A549 (cell line): ENCODE measurements at places on chromosomes 7 and 10.

DNA sequence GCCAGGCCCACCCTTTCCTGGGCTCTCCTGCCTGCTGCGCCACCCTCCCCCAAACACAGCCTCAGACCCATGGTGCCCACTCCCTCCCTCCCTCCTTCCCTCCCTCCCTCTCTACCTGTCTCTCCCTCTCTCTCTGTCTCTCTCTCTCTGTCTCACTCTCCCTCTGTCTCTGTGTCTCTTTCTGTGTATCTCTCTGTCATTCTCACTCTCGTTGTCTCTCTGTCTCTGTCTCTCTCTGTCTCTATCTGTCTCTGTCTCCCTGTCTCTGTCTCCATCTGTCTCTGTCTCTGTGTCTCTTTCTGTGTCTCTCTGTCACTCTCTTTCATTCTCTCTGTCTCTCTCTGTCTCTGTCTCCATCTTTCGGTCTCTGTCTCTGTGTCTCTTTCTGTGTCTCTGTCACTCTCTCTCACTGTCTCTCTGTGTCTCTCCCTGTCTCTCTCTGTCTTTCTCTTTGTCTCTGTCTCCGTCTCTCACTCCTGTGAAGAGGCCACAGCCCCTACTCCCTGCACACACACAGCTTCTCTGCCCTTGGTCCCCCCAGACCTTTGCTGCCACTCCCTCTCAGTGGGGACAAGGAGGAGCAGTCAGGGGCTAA lies 51.5 kb downstream of the CALML3 start:
- no peak for DNase-seq

- no peak for DNase-seq
Measured at GRCh38 chr10:6230315-6230714, 27.6 kb downstream of the PFKFB3 start.

DNA sequence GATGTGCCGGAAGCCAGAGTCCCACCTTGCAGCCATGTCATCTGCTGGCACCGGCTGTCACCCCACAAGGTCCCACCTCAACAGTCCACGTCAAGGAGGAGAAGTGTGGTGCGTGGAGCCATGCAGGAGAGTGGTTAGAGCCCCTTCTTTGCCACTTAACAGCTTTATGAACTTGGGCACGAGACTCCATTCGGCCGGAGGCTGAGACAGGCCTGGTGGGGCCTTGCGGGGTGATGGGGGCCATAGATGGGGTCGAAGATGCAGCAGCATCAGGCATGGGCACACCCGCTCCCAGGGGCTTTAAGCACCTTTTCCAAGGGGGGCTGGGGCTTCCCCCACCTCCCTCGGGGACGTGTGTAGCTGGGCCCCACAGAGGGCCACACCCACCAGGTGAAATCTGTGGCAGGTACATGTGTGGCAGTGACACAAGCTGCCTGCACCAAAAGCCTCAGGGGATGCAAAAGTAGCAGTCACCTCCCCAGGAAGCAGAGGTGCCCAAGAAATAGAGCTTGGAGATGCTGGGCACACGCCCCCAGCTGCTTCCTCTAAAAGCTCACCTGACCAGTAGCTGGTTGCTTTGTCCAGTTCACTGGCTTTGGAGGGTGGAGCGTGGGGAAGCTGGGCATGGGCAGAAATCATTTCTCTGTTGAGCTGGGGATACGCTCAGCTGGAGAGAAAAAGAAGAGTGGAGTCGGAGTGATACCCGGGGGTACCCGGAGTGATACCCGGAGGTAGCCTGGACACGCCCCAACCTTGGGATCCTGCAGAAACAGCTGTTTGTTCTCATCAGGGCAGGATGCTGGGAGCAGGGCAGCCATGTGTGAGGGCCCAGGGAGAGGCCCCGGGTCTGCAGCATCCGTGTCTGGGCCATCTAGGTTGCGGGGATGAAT lies 199.8 kb downstream of the EBF3 start:
- no peak for DNase-seq

GRCh38 chr7:135620980-135621850 lies 41.1 kb upstream of the STMP1 start:
- DNase-seq: peak; percentile 40

GRCh38 chr7:111081546-111082267 lies 9.2 kb upstream of the LRRN3 start:
- DNase-seq: no peak

DNA sequence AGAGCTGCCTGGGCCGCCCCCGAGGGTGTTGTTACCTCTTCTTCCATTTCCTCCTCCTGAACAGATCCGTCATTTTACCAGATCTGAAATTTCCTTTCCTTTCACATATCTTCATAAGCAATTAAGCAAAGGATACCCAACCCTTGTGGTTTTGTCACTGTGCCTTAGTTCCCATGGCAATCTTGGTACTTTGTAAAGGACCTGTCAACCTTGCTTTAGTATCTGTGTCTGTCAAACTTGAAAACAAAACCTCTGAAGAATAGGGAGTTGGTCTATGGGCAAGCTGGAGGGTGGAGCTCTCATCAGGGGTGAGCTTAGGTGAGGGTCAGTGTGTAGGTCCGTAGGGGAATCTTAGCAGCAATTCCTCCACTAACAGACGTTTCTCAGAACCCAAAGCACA lies 25.4 kb upstream of the CCDC3 start:
- DNase-seq: no peak

DNA sequence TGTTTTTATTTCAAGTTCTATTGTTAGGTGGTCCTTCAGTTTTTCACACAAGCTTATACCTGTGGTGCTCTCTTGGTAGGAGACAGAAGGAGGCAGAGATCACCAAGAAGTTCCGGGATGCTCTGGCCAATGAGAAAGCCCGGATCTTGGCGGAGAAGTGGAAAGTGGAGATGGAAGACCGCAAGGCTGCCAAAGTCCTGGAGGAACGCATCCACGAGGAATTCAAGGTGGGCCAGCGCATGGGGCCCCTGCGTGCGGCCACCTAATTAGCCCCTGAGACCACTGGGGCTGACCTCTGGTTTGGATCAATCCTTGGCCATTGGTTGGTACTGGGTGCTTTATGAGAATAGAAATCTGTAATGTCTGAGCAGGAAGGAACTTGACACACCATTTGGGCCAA lies 33.6 kb downstream of the SH2D4B start:
- no peak for DNase-seq

DNA sequence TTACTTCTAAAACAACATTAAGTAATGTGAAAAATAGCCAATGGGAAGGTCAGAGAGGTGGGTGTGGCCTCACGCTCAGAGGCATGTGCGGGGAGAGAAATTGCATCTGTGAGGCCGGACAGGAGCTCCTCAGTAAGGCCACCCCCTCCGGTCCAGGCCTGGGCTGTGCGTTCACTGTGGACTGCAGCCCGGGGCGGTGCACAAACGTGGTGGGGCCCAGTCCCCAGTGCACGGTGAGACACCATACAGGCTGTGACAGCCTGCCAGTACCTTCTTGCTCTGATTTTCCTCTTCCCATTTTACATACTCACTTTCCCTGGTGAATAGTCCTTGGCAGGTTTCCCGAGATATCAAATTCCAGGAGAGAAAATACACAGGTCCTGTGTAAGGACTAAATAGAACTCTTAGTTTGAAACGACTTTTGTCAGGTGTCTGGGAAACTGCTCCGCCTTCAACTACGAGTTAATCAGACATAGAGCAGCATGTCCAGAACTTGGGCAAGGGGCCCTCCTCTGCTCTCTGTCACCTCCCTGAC lies 174.1 kb upstream of the MKI67 start:
- DNase-seq: no peak

DNA sequence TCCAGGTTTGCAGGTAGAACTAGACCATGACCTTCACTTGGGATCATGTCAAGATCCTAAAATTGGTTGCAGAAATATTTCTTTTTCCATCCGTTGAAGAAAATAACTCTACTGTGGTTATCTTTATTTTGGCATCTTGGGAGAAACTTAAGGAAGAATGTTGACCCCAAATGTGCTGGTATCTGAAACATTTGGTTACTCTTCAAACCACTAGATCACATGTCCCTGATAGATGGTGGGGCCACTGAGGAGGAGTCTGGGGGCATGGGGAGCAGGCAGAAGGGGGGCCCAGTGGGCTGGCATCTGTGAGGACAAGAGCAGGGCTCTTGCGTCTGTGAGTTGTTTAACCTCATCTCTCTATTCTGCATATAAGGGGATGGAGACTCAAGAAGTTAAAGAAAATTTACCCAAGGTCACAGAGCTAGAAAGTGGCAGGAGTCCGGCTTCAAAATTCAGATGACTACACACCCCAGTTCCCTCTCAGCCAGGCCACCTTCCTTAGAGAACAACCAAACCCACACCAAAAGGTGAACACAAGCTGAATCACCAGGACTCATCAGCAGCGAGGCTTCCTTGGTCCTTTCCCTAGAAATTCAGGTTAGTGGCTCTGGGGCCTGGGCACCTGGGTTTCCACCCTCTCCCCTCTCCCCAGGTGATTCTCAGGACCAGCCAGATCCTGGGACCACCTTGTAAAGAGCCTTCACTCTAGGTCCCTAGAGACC lies 40.6 kb upstream of the SRGN start:
- DNase-seq: no peak

- no peak for DNase-seq
Measured at GRCh38 chr7:129568240-129568639, 43.3 kb upstream of the NRF1 start.
